ENCODE measurements at places on chromosomes 1 and 21. TPM values are rescaled to one million over a fixed set of nuclear protein-coding genes. Genes with fewer than 3 reads are reported as not detected.

LCK gene
- total RNA-seq, result 0.54 TPM

TSPEAR gene
- not detected for total RNA-seq

RGS4 gene
- 10.7 TPM for total RNA-seq

- DNase-seq, result no peak
Observed at GRCh38 chr1:227544067-227545050, 19.0 kb upstream of the ZNF678 start.

GRCh38 chr1:35847935-35848565, 35.0 kb upstream of the AGO1 start:
- DNase-seq, result no peak

DNA sequence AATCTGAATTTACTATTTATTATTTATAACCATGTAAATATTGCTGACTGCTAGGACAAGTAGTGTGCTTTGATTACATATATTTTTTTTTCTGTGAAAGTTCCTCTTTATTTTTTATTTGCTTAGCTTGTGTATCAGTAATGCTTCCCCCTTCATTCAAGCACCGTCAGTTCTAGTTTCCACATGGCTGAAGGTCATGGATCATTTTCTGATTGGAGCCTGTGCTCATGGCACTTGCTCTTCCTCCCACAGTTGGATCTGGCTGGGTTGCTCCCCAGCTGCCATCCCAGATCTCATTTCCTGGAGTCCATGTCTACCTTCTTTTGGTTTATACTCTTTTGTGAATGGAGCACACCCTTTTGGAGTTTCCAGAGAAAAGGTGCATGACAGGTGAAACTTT, 57.0 kb upstream of the IGSF5 start:
- no peak for DNase-seq

DNA sequence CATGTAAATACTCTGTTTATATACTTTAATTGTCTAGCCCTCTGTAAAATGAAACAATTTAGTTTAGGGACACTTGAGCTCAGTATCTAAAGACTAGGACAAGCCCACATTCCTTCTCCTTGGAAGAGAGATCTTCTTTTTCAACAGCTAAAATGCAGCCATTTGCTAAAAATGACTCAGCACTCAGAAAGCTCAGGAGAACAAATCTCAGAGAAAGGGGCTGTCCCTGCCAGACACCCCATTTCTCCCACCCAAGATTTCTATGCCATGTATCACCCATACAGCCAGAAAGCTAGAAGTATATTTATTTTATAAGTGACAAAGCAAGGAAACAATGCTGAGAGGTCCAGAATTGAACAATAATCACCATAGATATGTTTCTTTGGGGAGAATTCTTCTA, 23.2 kb upstream of the PRDX6 start:
- no peak for DNase-seq

DNA sequence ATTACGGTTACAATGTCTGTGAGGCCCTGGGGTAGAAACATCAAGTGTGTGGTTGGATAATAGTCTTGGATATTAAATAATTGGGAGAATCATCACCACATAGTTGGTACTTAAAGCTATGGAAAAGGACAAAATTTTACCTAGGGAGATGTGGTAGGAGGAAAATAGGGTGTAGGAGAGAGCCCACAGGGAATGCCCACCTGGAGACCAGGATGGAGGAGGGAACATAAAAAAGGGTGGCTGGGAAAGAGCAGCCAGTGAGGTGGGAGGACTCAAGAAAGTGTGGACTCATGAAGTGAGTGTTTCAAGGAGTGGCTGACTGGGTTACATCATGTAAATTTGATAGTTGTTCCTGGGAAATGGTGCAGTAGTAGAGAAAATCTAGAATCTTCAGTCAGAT, 3.0 kb upstream of the SOX13 start:
- no peak for DNase-seq

- no peak for DNase-seq
Observed at GRCh38 chr1:226980122-226980560, 40.0 kb downstream of the COQ8A start.

All from cardiac septum (tissue), 1 donor.